ENCODE measurements at places on chromosomes 7 and 10.

DNA sequence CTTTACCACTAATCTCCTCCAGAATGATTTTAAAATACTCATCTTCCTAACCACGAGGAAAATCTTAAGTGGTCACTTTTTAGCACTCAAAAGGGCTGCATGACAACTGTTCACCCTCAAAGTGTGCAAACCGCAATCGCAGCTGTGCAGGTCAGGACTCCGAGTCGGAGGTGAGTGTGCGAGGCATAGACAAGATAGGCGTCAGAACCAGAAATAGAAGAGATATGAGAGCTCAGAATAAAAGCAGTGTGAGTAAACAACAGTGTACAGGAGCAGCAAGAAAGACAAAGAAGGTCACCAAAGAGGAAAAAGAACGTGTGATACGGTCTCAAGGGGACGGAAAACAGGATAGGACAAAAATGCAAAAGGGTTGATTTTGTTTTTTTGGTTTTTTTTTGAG, 17.5 kb upstream of the ENO4 start:
- no peaks in the 10 kb centered on the region for H3K27me3 ChIP-seq
- no peak for DNase-seq
- H3K4me3 ChIP-seq: no peak overlapping the region
- H3K27ac ChIP-seq: no peak overlapping the region
- H3K4me1 ChIP-seq: no peaks in the 10 kb centered on the region

- no peak for DNase-seq
- H3K4me3 ChIP-seq: no peak overlapping the region
- H3K27me3 ChIP-seq: no peaks in the 10 kb centered on the region
- no peaks in the 10 kb centered on the region for H3K4me1 ChIP-seq
- no peak overlapping the region for H3K27ac ChIP-seq
These were observed 14.6 kb downstream of the GPR37 start for GRCh38 chr7:124751027-124751426.

- no peaks in the 10 kb centered on the region for H3K27me3 ChIP-seq
- DNase-seq: no peak
- H3K36me3 ChIP-seq: no peaks in the 10 kb centered on the region
These were observed 43.9 kb upstream of the GPAM start for GRCh38 chr10:112227331-112227987.

DNA sequence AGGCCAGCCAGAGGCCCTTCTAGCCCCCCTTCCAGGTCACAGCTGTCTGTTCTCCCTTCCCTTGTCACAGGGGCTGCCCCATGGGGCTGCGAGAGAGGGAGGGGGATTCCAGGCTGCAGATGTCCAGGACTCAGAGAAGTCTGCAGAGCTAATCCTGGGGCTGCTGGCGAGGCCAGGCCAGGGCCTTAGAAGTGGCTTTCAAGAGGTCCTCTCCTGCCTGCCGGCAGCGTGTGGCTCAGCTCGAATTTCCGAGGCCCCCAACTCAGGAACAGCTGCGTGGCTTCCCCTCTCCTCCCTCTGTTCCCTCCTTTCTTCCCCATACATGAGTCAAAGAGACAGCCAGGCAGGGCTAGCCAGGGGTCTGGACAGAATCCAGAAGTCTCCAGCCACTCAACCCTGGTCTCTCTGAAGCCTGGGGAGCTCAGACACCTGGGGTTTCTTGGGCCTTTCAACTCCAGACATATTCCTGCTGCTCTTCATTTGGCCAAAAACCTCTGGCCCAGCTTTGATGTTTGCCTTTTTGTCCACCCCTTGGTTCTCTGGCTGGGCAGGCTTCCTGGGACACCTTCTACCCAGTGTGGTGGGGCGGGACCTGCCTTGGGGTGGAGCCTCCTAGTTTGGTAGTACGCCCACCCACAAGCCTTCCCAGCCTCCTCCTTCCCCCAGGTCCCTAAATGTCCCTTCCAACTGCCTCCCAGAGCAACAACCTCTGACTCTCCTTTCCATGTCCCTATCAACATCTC, 21.8 kb upstream of the EIF5AL1 start:
- no peaks in the 10 kb centered on the region for H3K27me3 ChIP-seq
- H3K36me3 ChIP-seq: no peaks in the 10 kb centered on the region
- H3K4me3 ChIP-seq: no peak overlapping the region
- H3K4me1 ChIP-seq: no peaks in the 10 kb centered on the region
- DNase-seq: no peak
- H3K27ac ChIP-seq: no peak overlapping the region

GRCh38 chr10:21514129-21514817, 11.2 kb downstream of the SKIDA1 start:
- peaks cover 25% of the 10 kb centered on the region for H3K4me1 ChIP-seq
- DNase-seq: no peak
- no peak overlapping the region for H3K27ac ChIP-seq
- no peak overlapping the region for H3K4me3 ChIP-seq

Data from effector memory CD4-positive, alpha-beta T cell (primary cell).